GM23338 (cell line): ENCODE measurements at places on chromosomes 11 and 22.
A peak's percentile ranks its signal among the peaks of the same experiment; 100 is the strongest.

DNA sequence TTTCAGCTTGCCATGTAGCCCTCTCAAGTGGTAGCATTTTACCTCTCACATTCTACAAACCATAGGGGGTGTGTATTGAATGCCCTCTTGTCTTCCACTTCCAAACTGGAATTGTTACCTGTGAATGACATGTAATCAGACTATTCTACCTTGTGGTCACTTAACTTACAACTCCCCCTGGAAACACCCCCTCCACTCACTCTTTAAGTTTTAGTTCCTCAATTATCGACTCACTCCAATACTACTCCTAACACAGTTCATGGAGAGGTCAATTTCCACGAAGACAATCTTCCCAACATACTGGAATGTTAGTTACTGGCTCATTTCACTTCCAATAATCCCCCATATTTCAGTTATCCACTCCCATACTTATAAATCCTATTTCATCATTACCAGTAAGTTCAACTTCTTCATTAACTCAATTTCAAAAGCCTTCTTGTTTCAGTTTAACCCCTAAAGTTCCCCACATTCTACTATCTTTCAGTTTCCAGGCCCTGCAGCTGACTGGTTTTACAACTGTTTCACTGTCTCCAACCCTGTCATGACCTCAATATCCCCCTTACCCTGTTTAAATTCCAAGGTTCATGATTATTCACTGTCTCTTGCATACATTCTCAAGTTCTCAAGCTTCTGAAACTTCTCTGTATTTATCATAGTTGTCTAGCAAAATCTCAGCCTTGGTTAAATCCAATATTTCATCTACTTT is 92.5 kb downstream of the C11orf87 start:
- DNase-seq: no peak

GRCh38 chr22:30045494-30045887 is 34.8 kb upstream of the HORMAD2 start:
- no peak for DNase-seq

DNA sequence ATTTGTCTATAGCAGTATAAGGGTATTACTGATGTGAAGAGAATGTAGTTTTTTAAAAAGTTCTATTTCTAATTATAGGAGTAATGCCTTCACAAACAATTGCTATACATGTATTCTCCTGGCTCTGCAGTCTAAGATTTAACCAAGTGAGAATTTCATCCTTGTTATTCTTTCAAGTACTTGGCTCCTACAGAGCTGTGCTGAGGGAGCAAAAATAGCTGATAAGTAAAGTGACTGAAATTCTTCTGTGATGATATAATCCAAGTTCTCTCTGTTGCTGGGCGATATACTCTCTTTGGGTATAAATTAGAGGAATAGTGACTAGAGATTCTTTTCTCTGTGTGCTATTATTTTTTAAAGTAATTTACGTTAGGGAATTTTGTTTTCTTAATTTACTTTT is 68.0 kb downstream of the PGR start:
- DNase-seq: no peak

DNA sequence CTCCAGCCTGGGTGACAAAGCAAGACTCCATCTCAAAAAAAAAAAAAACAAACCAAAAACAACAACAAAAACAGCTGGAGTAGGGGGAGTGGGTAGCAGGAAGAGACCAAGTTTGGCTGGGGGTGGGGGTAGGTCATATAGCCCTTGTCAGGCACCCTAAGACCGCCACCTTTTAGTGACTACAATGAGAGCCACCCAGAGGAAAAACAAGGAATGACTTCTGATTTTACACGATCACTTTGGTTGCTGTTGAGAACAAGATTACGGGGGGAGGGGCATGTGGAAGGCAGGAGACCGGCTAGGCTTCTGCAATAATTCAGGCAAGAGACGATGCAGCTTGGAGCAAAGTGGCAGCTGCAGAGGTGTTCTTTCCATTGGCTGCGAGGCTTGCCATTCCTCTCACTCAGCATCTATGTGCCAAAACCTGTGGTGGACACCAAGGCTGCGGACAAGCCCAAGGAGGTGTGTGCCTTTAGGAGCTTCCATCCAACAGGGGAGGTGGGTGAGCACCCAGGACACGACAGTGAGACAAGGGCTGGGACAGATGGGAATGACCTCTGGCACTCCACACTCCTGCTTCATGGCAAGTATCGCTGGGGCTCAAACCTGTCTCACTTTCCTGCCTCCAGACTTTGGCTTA is 1.7 kb downstream of the RPS19BP1 start:
- DNase-seq: peak; percentile 89

DNA sequence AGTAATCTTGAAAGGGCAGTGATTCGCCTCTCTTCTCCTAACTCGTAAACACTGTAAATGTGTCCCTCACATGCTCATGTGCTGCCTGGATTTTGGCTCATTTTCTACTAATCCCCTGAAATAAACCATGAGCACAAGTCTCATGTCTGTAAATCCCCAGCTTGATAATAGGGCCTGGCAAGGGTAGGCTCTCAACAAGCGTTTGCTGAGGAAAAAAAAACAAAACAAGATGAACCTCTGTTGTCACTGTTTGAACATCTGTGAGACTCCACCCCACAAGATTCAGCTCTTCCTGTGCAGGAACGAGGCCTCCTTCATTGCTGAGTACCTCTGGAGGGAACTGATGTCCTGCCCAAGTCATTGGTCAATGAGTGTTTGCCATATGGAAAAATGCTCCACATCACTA is 4.5 kb upstream of the CYB5R2 start:
- no peak for DNase-seq

- no peak for DNase-seq
Observed at GRCh38 chr22:18012531-18012930, 11.8 kb downstream of the MICAL3 start.

DNA sequence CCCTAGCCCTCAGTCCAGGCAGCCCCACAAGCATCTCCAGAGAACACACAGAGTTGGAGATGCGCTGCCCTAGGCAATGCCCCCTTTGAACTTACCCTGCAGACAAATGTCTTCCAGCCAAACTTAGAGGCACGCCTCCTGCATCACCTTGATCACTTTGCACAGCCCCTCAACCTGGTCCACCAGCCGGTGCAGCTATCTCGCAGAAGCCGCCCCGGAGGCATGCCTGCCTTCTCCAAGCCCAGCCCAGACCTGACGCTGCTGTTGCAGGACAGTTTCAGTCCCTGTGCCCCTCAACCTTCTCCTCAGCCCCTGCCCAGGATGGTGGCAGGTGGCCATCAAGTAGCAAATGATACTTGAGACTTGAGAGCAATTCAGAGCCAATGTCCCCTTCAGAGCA is 16.7 kb upstream of the POU2AF1 start:
- no peak for DNase-seq

DNA sequence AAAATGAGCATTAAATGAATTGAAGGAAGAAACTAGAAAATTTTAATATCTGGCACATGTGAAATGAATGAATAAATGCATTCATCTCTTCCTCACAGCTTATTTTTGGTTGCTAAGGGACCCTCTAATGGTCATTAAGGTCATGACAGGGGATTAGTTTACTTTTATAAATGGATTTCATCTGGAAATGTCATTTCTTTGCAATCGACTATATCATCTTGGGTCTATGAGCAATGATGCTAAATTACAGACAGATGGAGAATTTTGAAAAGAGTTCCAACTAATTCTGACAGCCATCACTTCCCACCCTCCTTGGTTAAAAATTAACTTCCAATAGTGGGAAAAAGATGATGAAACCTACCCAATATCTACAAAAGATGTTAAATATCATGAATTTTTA is 98.0 kb downstream of the KIF18A start:
- no peak for DNase-seq

DNA sequence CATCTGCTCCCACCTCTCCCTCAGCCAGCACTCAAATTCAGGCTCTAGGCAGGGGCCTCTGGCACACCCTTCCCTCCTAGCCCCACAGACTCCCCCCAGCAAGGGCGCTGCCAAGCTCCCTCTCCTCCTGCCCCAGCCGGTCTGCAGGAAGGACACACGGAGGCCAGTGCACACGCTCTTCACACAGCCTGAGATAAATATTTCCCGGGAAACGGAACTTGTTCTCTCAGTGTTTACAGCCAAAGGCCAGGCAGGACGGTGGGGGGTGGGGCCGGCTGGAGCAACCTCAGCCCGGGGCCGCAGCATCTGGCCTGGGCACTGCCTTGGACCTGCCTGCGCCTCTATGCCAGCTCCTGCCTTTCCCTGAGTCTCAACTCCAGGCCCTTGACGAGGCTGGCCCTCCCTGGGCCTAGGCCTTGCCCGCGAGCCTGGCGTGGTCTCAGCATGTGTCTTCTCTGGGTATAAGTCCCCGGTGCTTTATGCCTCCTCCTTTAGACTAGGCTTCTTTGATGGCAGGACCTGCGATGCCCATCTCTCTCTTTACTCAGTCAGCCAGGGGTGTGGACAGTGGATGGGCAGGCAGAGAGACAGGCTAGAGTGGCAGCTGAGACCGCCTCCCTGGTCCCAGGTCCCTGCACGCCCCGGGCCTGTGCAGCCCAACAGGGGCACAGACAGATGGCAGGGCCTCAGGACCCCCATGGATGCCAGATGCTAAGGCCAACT is 48.4 kb downstream of the PDE2A start:
- DNase-seq: peak; percentile 38

GRCh38 chr11:46006418-46007070 is 84.1 kb downstream of the LARGE2 start:
- peak; percentile 93 for DNase-seq

DNA sequence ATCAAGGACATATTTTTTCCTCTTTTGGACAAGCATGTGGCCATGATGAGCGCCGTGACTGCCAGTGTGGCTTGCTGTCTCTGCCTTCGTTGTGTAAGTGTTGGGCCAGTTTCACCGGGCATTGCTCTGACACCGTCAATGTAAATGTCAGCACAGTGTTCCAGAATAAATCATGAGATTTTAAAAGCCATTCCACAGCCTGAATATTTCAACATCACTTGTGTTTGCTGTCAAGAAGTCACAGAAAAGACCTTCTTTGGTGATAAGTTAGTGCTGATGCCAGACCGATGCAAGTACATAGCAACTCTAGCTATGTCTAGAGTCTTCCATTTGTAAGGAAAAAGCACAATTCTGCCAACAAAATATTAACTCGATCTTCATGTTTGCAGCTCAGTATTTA is 467.8 kb downstream of the TBC1D22A start:
- DNase-seq: no peak

DNA sequence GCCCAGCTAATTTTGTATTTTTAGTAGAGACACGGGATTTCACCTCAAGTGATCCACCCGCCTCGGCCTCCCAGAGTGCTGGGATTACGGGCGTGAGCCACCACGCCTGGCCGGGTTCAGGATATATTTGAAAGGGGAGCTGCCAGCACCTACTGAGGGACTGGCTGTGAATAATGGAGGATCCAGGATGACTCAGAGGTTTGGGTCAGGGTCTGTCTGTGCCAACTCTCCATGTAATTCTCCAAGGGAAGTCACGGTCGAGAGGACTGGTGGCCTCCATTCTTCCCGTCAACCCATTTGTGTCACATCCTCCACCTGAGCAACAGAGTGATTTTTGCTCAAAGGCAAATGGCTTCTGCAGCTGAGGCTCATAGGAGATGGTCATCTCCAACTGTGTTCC is 3.6 kb upstream of the ARRB1 start:
- DNase-seq: no peak

DNA sequence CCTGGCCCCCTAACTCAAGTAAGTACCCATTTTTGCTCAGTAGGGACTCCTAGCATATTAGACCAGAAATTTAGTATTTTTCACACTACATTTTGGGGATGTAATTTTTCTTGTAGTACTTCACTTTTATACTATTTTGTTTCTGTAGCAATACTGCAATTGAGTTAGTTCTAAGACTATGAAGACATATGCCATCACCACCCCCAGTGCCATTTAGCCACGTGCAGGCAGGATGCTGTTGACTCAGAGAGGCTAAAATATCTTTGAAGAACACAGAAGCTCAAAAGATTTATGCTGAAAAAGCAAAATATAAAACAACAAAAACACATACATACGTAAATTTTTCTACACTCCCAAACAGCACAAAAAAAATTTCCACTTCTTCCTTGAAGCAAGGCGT is 29.1 kb upstream of the DLAT start:
- no peak for DNase-seq

DNA sequence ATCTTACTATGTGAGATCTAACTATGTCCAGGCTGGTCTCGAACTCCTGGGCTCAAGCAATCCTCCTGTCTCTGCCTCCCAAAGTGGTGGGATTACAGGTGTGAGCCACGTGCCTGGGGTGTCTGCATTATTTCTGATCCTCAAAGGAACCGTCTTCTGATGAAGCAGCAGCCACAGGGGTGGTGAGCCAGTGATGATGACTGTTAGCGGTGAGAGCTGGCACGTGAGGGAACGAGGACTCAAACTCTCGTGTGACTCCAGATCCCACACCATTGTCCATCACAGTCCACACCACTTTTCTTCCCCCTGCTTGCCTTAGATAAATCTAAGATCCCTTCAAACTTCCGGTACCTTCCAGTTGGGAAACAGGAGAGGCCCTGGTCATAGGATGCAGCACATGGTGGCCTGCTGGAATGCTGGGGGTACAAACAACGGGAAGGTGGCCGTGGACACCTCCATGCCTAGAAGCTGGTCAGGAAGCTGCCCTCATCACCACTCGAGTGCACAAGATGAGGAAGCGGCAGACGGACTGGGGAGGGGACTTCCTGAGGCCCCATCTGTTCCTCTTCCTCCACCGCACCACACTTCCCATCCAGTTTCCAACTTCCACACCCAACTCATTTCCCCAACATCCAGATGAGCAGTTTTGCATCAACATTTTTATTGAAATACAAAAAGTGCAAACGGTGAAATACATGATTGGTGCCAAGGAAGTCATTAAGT is 23.8 kb downstream of the ARHGAP1 start:
- DNase-seq: no peak

DNA sequence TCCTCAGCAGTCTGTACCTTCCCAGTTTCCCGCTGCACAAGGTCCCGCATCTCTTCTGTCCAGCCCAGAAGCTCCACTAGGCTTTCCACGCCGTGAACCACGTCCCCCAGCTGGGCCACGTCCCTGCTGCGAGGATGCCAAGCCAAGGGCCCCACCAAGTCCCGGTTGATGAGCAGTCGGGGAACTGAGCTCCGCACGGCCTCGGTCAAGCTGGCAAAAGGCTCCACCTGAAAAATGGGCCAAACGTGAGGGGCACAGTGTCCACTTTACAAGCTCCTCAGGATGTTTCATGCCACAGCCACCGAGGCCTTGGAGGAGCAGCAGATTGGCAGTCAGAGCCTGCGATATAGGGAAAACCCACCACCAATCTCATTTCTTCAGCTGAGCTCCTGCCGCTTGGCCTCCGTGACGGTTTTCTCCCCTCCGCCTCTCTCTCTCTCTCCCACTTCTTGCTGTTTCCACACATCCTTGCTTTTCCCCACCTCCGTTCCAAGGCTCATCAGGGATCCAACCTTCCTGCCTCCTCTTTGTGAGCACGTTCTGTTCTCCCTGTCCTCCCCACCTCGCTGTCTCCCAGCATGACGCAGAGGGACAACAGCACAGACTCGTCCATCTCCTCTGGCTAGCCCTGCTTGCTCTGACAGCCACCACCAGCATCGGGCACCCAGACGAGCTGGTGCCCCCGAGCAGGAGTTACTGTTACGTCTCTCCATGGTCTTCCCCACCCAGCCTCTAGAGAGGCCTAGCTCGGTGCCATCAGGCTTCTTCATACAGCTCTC is 11.5 kb downstream of the RIC8A start:
- DNase-seq: no peak

GRCh38 chr11:132125988-132126871 is 755.8 kb downstream of the NTM start:
- peak; percentile 87 for DNase-seq

- no peak for DNase-seq
Observed at GRCh38 chr11:79249295-79249993, 191.4 kb downstream of the TENM4 start.

GRCh38 chr11:45662096-45662664 is 3.2 kb downstream of the CHST1 start:
- no peak for DNase-seq
